ENCODE measurements at places on chromosomes 4 and X.

GRCh38 chr4:124804584-124804983 lies 92.1 kb upstream of the ANKRD50 start:
- no peak for DNase-seq

DNA sequence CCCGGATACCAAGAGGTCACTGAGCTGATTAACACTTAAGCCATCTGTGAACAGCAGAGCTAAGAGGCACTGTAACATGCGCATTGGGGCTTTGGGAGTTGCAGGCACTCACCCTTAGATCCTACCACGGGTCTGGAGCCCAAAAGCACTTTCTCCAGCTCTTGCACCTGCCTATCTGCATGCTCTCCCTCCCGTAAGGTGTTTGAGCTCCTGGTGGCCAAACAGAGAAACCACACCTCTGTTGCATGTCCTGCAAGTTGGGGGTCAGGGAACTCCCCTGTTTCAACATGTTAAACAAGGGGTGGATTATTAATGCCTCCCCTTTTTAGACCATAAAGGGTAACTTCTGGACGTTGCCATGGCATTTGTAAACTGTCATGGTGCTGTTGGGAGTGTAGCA lies 49.8 kb downstream of the GYPA start:
- no peak for DNase-seq

- DNase-seq: no peak
Observed at GRCh38 chr4:141761926-141762325, 125.5 kb downstream of the IL15 start.

DNA sequence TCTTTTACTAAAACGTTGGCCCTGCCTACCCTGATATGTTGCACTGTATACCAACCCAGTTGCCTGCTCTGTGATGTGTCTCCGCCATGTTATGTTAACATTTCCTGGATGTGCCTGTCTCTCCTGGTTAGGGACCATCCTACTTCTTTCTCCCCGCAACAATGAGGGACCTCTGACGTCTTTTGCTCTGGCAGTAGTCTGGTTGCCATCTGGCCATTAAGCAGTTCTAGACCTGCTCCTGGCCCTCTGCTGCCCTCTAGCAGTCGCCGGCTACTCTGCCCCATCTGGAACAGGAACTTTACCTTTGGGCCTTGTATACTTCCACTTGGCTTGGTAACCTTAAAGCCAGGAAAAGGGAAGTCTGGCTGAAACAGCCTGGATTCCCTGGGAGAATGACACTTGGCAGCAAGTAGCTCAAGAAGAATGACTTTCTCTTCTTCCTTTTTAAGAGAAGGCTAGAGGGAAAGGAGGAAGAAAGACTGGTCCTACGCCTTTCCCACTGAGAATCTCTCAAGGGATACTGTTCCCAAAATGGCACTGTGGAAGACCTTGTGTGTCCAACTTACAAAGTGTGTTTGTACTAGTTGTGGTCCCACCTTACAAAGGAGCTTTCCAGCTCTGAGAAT lies 63.5 kb downstream of the GPC3 start:
- DNase-seq: no peak

DNA sequence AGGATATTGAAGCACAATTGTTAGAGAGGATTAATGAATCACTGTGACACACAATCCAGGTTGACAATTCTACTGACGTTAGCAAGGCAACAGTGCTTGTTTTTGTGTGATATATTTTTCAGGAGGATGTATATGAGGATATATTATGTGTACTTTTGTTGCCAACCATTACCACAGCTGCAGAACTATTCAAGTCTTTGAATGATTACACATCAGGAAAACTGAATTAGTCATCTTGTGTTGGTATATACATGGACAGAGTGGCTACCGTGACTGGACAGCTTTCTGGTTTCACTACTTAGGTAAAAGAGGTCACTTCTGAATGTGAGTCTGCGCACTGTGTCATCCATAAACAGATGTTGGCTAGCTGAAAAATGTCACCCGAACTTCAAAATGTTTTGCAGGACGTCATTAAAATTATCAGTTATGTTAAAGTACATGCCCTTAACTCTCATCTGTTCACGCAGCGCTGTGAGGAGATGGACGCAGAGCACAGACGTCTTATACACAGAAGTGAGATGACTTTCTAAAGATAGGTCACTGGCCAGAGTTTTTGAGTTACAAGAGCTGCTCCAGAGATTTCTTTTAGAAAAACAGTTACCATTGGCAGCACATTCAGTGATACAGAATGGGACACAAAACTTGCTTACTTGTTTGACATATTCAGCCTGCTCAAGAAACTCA lies 69.0 kb downstream of the MRPL1 start:
- no peak for DNase-seq

DNA sequence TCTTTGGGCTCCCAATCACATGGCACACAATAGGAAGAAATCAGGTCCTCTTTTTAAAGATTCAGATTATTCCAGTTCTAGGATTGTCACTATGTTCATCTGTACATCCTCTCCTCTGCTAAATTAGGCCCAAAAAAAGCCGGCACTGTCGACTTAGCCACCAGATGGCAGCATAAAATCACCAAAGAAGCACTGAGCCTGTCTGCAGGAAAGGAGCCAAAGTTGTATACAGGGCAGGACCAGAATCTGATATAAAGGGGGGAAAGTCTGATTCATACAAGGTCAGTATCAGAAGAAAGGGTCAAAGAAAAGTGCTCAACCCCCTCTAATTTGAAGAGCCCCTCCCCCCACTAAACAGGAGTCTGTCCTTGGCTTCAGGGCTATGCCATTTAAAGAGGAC lies 292.5 kb downstream of the CHIC1 start:
- peak; percentile 41 for DNase-seq

Measured in activated effector memory CD4-positive, alpha-beta T cell treated with Interleukin-2 at 50 U/mL for 16 hours (primary cell).